ENCODE measurements at places on chromosomes 6 and 20. TPM values are rescaled to one million over a fixed set of nuclear protein-coding genes. Genes with fewer than 3 reads are reported as not detected.

Gene ETV7
- 7.9 TPM for polyA plus RNA-seq

Gene DSP
- 15.6 TPM for polyA plus RNA-seq

Gene RIPOR3
- polyA plus RNA-seq: 5.9 TPM

Gene ABCC10
- 30.6 TPM for polyA plus RNA-seq

Gene COL21A1
- polyA plus RNA-seq: 0.31 TPM

Gene FAM210B
- 32.5 TPM for polyA plus RNA-seq

Gene ADGRF5
- polyA plus RNA-seq: 1.5 TPM

Gene OVOL2
- 16.0 TPM for polyA plus RNA-seq

Gene RCAN2
- polyA plus RNA-seq: 14.1 TPM

Gene PRIM2
- 5.9 TPM for polyA plus RNA-seq

Gene ULBP3
- not detected for polyA plus RNA-seq

Gene KCNB1
- 1.4 TPM for polyA plus RNA-seq

Gene ARMC12
- polyA plus RNA-seq: 1.1 TPM
